Hematopoietic multipotent progenitor cell (in vitro differentiated cells): ENCODE measurements at places on chromosomes 4 and X. TPM values are rescaled to one million over a fixed set of nuclear protein-coding genes. Genes with fewer than 3 reads are reported as not detected.

The PRKG2 gene
- 21.0 TPM for total RNA-seq

The TMEM192 gene
- total RNA-seq = 5.9 TPM

The PABPC5 gene
- total RNA-seq = under 0.01 TPM

The SPP1 gene
- total RNA-seq = 2.2 TPM

The PCDH10 gene
- under 0.01 TPM for total RNA-seq

The FGF2 gene
- under 0.01 TPM for total RNA-seq
